ENCODE measurements at places on chromosomes 12 and 14.
A peak's percentile ranks its signal among the peaks of the same experiment; 100 is the strongest.

DNA sequence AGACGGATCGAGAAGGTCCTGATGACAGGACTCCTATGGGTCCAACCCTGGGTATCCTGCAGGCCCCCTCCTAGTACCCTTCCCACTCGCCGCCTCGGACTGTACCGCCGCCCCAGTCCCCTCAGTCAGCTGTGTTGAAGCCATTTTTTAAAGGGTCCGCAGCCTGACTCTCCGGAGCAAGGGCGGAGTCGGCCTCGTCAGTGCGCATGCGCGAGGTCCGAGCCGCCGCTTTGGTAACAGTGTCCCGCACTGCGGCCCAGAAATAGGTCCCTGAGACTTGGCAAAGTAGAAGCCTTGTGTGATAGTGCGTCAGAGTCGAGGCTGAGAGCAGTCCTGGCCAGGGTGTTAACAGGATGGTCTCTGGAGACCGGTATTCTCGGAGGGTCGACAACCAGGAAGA, 769.0 kb upstream of the ALG10B start:
- DNase-seq, result no peak

GRCh38 chr12:126210026-126210425, 1144.8 kb downstream of the AACS start:
- no peak for DNase-seq

DNA sequence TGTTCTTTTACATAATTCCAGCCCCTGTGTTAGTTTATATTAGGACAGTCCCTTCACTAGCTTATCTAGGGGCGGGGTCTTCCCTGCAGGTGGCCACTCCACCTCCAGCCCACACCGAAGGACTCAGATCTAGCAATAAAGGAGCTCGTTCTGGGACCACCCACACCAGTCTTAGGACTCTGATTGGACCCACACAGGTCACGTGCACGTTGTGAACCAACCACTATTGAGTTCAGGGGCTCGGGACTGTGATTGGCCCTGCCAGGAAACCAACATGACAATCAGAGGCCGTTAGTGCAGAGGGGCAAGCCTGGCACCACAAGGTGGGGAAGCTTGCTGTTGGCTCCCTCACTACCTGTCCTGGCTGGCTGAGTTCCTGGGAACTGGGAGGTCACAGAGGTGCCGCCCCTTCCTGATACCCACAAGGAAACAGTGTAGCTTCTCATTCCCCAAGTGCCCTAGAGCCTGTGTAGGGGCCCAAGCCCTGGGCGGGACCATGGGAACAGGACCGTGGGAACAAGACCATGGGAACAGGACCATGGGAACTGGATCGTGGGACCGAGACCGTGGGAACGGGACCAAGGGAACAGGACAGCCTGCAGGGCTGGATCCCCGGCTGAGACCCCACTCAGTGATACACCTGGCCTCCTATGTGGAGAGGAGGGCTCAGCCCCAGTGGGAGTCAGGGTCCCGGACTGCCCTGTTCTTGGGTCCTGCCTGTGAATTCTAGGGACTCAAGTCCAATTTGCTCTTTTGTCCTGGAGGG, 297.8 kb downstream of the ADGRD1 start:
- no peak for DNase-seq

GRCh38 chr14:51939755-51940301, 49.5 kb upstream of the RTRAF start:
- DNase-seq, result no peak

GRCh38 chr12:21851151-21851550, 76.6 kb upstream of the KCNJ8 start:
- DNase-seq, result no peak

GRCh38 chr12:128338386-128339125, 71.6 kb downstream of the TMEM132C start:
- DNase-seq, result no peak

DNA sequence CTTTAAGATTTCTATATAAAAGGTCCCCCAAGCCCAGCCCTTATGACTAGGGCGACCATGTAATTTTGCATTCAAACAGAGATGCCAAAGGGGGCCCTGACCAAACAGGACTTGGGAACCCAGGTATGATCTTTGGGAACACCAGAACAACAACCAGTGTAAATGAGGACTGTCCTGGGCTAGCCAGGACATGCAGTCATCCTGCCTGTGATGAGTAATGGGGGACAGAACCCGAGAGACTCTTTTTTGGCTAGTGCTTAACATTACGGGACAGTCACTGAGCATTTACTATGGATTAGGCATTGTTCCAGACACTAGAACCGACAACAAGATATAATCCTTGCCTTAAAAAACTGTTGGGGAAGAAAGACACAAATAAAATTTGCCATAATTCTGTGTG, 337.3 kb downstream of the CACNA1C start:
- DNase-seq, result no peak

GRCh38 chr14:65237941-65238340, 135.6 kb upstream of the MAX start:
- DNase-seq, result no peak

- DNase-seq, result no peak
Observed at GRCh38 chr14:85024931-85025330, 505.0 kb upstream of the FLRT2 start.

GRCh38 chr14:35890308-35890707, 64.2 kb downstream of the BRMS1L start:
- DNase-seq, result no peak

- DNase-seq, result no peak
Observed at GRCh38 chr12:47844264-47845019, 24.7 kb upstream of the HDAC7 start.

DNA sequence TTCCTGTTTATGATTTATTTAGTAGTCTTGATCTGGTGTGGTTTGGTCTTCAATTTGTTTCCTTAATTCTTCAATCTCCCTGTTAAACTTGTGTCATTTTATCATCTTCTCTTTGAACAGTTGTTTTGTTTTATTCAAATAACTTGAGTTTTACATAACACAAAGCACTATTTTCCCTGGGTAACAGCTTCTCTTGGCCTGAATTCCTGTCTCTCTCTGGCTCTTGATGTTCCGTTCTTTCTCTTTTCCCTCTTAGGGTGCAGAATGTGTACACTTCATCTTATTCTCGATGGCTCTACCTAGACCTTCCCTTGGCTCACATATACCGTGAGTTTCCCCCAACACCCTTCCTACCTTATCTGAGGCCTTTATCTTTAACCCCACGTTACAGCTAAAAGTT, 36.8 kb upstream of the VPS33A start:
- no peak for DNase-seq

DNA sequence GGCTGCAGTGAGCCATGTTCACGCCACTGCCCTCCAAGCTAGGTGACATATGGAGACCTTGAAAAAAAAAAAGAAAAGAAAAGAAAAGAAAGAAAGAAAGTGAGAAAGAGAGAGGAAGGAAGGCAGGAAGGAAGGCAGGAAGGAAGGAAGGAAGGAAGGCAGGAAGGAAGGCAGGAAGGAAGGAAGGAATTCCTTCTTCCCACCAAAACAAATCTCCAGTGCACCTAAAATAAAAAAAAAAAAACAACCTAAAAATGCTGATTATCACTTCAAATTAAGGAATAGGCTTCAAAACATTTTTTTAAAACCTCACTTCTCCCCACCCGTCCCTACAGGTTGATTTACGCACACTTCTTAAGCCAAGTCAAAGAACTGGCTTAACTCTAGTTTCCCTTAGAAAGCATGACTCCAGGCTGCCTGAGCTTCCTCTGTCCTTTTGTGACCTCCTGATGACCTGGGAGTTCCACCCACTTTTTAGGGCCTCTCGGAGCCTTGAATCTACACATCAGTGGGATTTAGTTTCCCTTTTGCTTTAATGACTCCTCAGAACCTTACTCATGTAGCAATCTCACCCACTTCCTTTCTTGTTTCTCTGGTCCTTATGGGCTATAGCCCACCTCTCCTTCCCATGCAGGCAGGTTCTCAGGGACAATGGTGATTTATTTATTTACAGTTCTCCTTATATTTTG, 18.6 kb downstream of the DUSP6 start:
- no peak for DNase-seq

DNA sequence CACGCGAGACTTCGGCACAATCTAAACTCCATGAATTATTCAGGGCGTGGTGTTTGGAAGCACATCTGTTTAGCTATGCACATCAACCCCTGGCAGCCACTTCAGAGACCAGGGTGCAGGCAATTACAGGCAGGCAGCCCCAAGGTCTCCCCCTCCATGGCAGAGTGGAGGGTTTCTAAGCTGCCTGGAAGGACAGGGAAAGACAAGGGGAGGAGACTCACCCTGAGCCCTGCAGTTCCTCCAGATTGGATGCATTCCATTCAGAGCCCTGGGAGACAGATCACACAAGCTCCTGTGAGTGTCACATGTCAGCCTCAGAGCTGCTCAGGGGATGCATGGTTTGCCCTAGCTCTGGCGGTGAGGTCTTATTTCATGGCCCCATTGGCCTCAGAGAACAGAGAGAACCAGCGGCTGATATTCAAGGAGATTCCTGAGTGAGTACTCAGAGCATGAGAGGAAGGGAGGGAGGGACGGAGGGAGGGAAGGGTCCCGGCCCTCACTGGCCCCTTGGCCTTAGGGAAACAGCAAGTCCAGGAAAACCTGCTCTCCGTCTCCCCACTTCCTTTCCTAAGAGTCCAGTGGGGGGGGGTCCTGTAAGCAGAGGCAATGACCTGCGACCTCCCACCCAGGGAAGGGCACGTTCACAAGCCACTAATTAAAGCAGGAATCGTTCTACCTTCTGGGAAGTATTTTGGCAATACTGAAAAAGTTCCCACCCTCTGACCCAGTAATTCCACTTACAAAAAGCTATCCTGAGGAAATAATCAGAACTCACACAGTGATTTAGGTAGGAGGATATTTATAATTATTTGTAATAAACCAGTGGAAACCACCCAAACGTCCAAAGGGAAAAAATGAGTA, 55.1 kb downstream of the SSH1 start:
- DNase-seq, result no peak

- no peak for DNase-seq
Observed at GRCh38 chr14:101399737-101400517, 161.4 kb upstream of the DIO3 start.

DNA sequence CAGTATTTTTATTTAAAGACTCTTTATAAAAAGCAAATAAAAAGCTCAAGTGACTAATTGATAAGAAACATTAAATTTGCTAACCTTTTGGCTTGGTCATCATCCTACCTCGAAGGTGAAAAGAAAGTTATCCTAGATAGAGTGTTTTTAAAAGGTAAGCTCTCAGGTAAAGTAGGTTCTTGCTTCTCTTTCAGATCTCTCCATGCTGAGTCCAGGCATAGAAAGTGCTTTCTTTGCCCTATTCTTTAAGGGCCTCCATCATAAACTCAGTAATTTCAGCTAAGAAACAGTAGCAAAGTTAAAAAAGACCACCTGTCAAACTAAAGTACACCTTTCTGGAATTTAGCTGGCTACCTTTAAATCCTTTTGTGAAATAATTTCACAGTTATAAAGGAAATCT, 20.6 kb upstream of the ANHX start:
- no peak for DNase-seq

DNA sequence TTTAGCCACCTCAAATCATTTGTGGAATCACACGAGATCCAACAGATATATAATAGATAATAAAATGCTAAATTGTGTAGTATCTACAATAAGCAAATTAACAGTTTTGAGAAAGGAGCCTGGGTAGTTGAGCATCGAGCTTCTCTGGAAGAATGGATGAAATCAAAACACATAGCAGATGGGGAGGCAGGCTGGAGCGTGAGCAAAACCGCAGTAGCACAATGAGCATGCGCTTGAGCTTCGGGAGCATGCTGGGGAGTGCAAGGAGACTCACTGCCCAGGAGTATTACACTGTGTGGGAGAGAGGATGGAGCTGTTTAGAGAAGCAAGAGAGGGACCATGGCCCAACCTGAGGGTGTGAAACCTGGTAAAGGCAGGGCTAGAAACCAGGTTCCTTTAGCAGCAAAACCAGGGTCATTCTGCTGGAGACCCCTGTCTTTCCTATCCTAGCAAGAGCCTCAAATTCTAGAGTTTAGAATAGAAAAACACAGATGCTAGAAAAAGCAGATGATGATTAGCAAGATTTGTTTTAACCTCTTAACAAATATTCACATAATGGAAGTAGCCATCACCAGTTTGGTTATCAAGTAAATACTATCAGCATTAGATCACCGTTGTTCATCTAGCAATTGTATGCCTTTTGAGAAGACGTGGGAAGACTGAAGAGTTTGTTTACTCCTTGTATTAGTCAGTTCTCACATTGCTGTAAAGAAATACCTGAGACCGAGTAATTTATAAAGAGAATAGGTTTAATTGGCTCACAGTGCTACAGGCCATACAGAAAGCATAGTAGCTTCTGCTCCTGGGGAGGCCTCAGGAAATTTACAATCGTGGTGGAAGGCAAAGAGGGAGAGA, 484.8 kb downstream of the EGLN3 start:
- no peak for DNase-seq

- no peak for DNase-seq
Observed at GRCh38 chr12:65432114-65432513, 153.6 kb downstream of the MSRB3 start.

- DNase-seq, result no peak
Observed at GRCh38 chr12:19421503-19422282, 17.6 kb upstream of the AEBP2 start.

GRCh38 chr12:68290126-68290525, 36.7 kb upstream of the IL22 start:
- DNase-seq, result no peak

- DNase-seq, result peak; percentile 85
Observed at GRCh38 chr12:26239122-26239851, 43.9 kb downstream of the SSPN start.

DNA sequence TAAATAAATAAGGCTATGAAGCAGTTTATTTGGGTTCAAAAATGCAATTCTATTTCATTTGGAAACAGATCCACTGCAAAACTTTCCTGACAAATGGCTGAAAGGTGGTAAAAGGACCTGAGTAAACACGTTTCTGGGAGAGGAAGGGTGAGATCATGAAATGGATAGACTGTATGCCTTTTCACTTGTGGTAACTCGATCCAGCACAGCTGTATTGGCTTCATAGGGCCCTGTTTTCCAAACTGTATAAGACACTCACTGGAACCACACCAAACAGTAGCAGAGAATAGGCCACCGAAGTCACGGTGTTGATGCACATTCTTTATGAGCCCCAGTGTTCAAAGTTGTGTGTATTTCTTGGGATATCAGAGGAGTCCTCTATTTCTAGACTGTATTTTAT, 325.2 kb upstream of the DIO2 start:
- DNase-seq, result no peak

- DNase-seq, result no peak
Observed at GRCh38 chr12:93438266-93439050, 3.3 kb downstream of the UBE2N start.

GRCh38 chr12:80420075-80420474, 24.0 kb upstream of the PTPRQ start:
- no peak for DNase-seq

DNA sequence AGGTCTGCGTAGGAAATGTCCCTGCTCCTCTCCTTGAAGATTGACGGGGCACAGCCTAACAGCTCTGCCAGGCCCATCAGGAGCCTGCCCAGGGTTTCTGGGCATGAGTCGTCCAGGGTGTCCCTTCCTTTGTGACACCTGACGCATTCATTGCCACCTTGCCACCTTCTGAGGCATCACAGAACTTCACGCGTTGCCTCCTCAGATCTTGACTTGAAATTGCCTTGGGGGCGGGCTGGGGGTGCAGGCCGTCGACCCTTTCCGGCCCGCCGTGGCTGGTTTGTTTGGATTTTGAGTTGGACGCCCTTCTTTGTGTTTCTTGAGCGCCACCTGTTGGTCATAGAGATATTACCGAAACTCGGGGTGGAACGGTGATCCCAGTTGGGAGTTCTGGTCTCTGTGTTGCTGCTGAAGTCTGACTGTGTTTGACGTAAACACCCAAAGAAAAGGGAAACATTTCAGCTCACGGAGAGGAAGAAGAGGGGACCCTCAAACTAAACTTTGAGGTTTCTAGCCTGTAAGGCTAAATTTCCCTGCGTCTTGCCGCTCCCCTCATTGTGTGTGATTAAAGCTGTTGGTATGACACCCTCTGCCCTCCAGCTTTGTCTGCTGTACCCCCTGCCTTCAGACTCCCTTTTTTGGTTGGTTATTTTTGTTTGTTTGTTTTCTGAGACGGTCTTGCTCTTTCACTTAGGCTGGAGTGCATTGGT, 44.6 kb downstream of the MLXIP start:
- peak; percentile 64 for DNase-seq

Measured in left cardiac atrium (tissue), 4 donors.